ENCODE measurements at places on chromosomes 7 and 10.
A peak's percentile ranks its signal among the peaks of the same experiment; 100 is the strongest.

- no peak for DNase-seq
Observed at GRCh38 chr10:43952760-43953159, 304.1 kb upstream of the ZNF32 start.

DNA sequence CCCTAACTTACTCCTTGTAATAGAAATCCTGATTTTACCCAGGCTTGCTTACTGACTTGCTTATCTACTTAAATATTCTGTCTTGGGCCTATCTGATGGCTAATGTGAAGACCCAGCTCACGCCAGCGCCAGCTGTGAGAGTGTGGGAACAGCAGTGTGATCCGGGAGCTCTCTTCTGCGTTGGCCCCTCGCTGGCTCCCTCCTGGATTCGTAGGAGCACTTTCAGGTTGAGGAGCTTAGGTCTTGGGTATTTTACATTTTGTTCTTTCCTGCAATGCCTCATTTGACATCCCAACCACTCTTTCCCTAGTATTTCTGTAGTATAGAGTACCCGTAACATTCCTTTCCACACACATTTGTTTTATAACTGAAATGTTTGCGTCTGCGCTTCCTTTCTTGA is 51.7 kb downstream of the CREM start:
- no peak for DNase-seq

DNA sequence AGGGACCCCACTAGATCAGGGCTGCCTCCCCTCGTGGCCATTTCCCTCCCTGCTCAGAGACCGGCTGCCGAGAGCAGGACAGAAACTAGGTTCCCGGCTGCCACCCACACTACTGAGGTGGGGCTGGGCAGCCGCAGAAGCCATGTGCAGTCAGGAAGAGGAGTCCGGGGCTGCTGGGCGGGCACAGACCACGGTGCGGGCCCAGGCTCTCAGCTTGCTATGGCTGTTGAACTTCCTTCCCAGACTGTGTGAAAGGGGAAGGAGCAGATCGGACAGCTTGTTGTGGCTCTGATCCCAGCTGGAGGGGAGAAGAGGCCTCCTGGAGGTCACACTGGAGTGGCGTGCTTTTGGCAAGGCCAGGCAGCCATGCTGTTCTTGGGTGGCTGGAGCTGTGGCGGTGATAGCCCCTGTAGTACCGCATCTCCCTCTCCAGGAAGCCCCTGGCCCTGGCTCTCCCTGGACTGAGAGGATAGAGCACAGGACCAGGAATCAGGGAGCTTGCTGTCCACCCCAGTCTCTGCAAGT is 56.8 kb downstream of the HK1 start:
- DNase-seq: peak; percentile 82

DNA sequence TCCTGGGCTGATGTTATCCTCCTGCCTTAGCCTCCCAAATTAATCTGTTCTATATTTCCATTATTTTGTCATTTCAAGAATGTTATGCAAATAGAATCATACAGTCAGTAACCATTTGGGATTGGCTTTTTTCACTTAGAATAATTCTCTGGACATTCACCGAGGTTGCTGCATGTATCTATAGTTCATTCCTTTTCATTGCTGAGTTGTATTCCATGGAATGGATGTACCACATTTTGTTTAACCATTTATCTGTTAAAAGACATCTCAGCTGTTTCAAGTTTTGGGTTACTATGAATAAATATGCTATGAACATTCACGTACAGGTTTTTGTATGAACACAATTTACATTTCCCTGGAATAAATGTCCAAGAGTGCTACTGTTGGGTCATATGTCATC is 44.9 kb downstream of the ARHGAP21 start:
- no peak for DNase-seq

GRCh38 chr10:9510626-9511025 is 1456.1 kb downstream of the GATA3 start:
- no peak for DNase-seq

- DNase-seq: no peak
Observed at GRCh38 chr10:44049301-44050015, 335.4 kb downstream of the CXCL12 start.

DNA sequence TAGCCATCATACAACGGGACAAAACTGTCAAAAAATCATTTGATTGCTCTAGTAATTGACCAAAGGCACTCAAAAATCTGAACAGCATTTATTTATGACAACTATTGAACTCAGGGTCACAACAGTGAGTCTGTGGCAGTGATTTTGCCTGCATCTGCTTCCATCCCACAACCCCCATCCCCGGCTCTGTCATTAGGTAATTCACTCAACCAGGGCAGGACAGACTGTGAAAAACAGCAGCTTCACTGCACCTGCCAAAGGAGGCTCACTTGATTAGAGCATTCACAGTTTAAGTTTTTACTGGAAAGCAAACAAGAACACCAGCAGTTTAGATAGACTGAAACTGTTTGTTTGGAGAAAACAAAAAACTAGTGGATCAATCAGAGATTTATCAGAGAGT is 22.2 kb downstream of the NRCAM start:
- DNase-seq: no peak

DNA sequence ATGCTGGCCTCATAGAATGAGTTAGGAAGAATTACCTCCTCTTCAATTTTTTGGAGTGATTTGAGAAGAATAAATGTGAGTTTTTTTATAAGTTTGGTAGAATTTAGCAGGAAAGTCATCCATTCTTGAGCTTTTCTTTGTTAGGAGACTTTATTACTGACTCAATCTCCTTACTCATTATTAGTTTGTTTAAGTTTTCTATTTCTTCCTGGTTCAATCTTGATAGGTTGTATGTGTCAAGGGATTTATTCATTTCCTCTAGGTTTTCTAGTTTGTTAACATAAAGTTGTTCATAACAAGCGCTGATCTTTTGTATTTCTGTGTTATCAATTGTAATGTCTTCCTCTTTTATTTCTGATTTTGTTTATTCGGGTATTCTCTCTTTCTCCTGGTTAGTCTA is 47.4 kb downstream of the BICC1 start:
- DNase-seq: no peak

DNA sequence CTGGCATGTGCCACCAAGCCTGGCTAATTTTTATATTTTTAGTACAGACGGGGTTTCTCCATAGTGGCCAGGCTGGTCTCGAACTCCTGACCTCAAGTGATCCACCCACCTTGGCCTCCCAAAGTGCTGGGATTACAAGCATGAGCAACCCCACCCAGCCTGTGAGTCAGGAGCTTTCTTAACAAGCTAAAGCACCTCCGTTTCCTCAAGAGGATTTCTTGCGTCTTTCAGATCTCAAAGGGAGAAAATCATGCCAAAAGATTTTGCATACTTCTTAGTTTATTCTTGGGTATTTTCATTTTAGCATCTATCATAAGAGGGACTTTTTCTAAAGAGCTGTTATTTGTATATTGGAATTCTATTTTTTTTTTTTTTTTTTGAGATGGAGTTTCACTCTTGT is 47.9 kb upstream of the FOXK1 start:
- no peak for DNase-seq

- DNase-seq: no peak
Observed at GRCh38 chr7:105721571-105722104, 140.3 kb upstream of the EFCAB10 start.

DNA sequence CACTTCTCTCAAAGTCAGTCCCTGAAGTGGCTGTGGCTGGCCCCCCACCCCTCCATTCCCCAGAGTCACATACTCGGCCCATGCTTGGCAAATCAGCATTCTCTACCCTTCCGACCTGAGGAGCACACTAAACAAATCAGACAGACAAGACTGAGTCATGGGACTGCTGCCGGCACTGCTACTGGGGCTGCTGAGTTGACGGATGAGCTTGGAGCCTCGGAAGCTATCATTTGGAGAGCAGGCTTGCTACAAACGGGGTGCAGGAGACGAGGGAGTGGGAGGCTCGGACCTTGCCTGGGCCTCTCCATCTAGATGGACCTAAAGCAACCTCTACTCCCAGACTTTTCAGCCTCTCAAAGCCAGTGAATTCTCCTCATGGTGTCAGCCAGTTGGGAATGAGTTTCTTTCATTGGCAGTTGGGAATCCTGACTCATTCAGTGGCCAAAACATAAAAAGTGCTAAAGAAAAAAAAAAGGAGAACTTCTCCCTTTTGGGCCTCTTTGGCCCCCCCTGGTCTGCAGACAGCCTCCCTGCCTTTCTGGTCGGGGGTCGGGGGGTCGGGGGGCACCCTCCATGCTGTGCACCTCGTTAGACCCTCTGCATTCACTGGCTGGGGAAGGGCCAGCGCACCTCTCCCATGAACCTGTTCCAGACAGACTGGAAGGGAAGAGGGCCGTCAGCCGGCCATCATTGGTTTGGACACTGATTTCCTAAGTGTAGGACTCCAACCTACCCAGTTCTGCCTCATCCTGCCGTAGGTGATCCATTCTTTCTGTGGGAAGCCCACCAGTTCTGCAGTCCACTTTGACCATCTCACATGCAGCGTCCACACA is 52.3 kb upstream of the COL13A1 start:
- DNase-seq: no peak

DNA sequence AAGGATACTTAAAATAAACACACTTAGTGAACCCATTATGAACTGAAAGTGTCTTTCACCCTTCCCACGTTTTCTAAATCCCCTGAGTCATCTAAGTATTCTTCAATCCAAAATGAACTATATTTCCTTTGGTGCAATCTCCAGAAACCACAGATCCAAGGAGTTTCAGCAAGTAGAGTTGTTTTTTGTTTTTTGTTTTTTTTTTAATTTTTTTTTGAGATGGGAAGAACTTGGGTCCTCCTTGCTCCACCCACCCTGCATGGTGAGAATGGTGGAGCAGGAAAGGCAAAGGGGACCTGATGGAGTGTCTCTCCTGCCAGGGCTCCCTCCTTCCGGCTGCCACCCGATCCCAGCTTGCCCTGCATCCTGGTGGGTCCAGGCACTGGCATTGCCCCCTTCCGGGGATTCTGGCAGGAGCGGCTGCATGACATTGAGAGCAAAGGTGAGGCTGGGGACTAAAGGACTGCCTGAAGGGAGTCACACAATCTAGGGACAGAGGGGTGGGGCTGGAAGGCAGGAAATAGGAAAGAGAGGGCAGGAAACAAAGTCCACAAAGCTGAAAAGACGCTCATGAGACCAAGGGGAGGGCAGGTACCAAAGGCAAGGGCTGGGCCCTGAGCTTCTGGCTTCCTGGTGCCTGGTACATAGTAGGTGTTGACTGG is 12.1 kb downstream of the ATG9B start:
- DNase-seq: no peak

- no peak for DNase-seq
Observed at GRCh38 chr10:98655492-98655891, 208.8 kb upstream of the HPS1 start.

DNA sequence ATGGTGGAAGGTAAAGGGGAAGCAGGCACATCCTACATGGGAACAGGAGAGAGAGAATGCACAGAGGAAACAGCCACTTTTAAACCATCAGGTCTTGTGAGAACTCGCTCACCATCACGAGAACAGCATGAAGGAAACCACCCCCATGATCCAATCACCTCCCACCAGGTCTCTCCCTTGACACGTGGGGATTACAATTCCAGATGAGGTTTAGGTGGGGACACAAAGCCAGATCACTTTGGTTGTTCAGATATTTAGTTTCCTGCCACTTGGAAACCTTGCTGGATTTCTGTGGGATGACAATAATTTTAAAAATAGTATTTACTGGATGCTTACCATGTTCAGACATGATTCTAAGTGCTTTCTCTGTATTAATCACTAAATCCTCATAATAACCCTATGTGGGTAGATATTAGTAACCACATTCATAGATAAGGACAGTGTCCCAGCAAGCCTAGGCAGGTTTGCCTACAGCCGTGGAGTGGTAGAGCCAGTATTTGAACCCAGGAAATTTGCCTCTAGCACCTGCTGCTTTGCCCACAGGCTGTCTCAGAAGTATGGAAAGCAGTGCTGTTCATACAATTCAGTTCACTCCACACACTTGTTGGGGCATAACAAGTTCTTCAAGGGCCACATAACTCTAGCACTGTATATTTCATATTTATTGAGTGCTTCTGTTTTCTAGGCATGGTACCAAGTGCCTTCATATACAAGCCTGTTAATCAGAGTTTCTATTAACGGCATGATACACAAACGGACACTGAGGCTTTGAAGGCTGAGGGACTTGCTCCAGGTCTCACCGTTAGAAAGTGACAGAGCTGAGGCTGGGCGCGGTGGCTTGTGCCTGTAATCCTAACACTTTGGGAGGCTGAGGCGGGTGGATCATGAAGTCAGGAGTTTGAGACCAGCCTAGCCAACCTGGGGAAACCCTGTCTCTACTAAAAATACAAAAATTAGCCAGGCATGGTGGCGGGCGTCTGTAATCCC is 8.3 kb downstream of the TLL2 start:
- no peak for DNase-seq

DNA sequence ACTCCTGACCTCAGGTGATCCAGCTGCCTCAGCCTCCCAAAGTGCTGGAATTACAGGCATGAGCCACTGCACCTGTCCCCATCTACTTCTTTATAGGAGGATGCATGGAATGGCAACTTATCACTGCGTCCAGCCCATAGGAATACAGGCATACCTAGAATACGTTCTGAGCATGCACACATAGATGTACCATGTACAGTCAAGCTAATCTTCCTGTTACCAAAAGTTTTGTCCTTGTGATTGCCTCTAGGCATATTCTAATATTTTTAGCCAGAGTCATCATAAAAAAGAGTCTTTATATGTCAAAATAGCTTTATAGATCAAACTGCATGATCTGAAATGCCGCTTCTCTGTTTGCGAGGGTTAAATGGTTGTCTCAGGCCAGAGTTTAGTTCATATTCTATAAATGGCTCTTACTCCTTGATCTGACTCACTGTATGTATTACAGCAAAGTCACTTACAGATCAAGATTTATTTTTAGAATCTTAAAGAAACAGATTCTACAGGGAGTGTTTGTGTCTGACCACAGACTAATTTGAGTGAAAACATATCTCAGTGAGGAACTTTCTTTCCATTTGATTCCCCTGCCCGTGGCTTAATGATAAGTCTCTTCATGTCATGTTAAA is 210.9 kb downstream of the CREB5 start:
- no peak for DNase-seq

GRCh38 chr10:71230656-71231025 is 18.3 kb downstream of the UNC5B start:
- DNase-seq: no peak

DNA sequence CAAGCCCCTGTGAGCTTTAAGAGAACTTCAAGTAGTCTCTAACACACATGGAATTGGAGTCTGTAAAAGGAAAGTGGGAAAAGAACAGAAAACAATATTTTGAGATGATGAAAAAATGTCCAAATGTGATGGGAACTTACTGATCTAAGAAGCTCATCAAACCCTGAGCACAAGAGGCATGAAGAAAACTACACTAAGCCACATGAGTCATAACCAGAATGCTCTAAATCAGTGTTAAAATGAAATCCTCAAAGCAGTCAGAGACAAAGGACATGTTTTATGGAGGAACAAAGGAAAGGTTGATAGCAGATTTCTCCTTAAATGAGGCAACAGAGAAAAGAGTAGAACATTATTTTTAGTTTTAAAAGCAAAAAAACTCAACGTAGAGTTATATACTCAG is 37.2 kb downstream of the ZNF33A start:
- no peak for DNase-seq

- DNase-seq: peak; percentile 26
Observed at GRCh38 chr10:66931340-66931948, 5.6 kb downstream of the LRRTM3 start.
